ENCODE measurements at places on chromosomes 6 and 20.

DNA sequence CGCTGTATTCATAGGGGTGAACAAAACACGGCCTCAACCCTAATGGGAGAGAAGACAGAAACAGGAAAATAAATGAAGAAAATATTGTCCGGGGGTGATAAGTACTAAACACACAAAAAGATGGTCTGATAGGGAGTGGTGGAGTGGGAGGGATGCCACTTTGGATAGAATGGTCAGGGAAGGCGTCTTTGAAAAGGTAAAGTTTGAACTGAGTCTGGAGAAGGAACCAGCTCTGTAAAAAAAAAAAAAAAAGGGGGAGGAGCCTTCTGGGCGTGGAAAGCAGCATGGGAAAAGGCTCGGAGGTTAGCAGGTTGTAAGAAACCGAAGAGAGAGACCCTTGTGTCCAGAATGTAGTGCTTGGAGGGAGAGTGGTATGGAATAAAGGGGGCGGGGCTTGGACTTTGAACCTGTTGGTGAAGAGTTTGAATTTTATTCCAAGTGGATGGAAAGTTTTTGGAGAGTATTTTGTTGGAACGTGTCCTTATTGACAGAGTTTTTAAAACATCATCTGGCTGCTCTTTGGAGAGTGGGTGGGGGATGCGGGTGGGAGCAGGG lies 1.8 kb downstream of the CHMP4B start:
- DNase-seq: peak; percentile 42

GRCh38 chr6:33826537-33826936 lies 22.7 kb upstream of the MLN start:
- DNase-seq: no peak

DNA sequence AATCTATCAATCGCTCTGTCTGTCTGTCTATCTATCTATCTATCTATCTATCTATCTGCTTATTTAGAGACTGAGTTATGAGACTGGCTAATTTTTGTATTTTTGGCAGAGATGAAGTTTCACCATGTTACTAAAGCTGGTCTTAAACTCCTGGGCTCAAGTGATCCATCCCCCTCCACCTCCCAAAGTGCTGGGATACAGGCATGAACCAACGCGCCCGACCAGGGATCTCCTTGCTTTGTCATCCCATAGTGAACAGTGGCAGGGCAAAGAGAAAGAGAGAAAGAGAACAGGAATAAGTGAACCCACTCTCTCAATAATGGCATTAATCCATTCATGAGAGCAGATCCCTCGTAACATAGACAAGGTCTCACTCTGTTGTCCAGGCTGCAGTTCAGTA lies 66.4 kb upstream of the DSP start:
- DNase-seq: no peak

DNA sequence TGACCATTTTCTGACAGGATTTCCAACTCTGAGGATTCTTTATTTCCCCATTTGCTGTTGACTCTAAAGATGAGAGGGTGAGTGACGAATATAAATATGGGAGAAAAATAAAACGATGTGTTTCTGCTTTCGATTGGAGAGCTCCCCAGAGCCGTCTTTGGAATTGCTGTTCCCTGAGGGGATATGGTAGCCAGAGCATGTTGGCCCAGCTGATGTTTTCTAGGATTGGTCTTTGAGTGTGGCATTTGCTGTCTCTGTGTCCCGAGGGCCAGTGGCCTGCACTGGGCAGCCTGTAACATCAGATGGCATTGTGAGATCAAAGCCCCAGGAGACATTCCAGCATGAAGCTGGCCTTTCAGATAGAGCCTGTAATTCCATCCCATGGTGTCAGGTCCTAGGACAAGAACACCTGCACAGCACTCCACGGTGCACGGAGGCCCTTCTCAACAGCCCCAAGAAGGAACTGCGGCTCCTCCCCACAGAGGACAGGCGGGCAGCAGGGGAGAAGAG lies 26.7 kb downstream of the PKIG start:
- no peak for DNase-seq

- peak; percentile 94 for DNase-seq
Measured at GRCh38 chr6:121504227-121504626, 68.8 kb downstream of the GJA1 start.

- DNase-seq: no peak
Measured at GRCh38 chr6:39897698-39898097, 36.6 kb downstream of the MOCS1 start.

- no peak for DNase-seq
Measured at GRCh38 chr20:48845721-48846306, 18.0 kb upstream of the PREX1 start.

GRCh38 chr20:41456351-41456750 lies 89.7 kb upstream of the EMILIN3 start:
- no peak for DNase-seq

DNA sequence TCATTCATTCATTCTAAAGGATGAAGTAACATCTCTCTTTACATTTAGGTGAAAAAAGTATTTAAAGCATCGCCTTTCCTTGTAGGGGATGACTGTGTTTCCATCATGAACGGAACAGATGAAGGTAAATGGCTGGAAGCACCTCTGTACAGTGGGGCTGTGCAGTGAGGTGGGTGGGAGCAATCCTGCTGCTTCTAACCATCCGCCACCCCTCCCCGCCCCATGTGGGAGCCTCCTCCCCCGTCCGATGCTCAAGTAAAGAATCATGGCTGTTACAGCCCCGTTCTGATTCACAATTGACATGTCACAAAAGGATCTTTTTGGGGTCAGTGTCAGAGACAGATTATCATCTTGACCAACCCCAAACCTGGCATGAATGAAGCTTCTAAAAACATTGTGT lies 19.3 kb downstream of the ENTPD6 start:
- no peak for DNase-seq

DNA sequence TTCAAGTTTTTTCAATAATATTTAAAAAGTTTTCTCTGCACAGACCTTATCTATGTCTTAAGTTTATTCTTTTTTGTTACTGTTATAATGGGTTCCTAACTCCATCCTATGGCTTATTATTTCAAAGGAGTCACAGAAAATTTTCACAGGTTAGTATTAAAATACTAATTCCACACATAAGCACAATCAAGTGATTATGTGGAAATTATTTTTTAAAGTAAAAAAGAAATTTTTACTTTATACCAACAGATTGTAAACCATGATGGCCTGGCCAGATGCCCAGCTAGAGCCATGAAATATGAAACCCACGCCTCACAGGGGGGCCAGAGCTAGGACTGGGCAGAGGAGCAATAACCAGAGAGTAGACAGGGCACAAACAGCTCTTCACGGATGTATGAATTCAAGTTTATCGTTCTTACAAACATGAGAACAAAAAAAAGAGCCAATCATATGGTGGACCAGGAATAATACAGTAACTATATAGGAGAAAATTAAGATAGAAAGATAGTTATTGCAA lies 34.0 kb downstream of the NUDT3 start:
- DNase-seq: no peak

- no peak for DNase-seq
Measured at GRCh38 chr6:82525775-82526495, 162.3 kb downstream of the TPBG start.

DNA sequence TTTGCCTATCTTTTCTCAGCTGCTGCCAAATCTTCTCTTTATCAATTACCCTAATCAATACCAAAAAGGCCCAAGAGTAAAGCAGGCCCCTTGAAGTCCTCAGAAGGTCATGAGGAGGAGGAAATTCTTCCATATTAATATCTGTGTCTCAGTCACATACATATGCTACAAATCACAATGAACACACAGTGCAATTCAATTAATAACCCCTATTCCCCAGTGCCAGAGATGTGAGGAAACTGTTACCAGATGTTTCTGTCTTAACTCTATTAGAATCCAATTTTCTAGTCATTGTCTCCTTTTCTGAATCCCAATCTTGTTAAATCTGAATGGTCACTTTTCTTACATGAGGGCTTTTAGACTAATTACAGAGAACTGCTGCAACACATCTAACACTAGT lies 45.9 kb upstream of the SLC2A12 start:
- no peak for DNase-seq

DNA sequence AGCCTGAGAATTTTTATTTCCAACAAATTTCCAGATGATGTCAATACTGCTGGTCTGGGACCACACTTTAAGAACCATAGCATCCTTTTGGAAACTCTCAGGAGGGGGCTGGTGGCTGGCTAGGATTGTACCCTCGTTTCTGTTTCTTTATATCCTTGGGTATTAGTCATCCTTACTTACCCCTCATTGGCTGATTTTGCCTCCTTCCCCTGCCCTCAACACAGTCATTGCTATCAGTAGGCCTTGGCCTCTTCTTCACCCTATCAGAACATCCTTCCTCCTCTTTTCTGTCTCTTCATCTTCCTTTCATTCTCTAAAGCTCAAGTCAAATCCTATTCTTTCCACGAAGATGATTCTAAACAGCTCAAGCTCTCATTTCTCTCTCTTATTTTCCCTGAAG lies 148.5 kb downstream of the ELOVL4 start:
- DNase-seq: no peak

DNA sequence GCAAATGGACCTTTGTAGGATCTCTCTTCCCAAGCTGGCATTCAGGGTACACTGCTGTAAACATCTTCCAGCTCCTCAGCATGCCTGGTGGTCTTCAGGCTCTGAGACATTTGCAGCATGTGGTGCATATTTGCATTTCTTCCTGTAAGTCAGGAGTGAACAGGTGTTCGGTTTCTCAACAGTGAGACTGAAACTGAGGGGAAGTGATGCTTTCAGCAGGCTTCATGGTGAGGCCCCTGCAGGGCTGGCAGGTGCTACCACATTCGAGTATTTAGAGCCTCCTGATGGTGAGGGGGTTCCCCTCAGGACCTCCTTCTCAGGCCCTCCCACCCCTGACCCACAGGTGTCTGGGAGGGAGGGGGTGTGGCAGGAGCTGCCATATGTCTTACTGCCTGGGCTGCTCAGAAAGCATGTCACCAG lies 15.1 kb downstream of the MYBL2 start:
- no peak for DNase-seq

DNA sequence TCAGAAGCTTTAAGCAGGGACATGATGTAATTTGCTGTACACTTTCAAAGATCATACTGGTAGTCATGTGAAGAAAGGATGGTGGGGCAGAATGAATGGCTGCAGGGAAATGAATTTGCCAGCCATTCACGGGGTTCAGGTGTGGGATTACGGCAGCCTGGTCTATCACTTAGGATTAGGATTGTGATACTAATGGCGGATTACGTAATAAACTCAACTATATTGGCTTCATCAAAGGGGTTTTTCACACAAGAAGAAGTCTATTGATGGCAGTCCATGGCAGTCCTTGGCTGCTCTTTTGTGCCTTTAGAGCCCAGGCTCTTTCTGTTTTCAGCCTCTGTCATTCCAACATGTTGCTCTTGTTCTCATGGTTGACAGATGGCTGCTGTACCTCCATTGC lies 12.6 kb upstream of the EEF1E1 start:
- DNase-seq: no peak

GRCh38 chr6:61977947-61978346 lies 308.1 kb downstream of the KHDRBS2 start:
- no peak for DNase-seq

DNA sequence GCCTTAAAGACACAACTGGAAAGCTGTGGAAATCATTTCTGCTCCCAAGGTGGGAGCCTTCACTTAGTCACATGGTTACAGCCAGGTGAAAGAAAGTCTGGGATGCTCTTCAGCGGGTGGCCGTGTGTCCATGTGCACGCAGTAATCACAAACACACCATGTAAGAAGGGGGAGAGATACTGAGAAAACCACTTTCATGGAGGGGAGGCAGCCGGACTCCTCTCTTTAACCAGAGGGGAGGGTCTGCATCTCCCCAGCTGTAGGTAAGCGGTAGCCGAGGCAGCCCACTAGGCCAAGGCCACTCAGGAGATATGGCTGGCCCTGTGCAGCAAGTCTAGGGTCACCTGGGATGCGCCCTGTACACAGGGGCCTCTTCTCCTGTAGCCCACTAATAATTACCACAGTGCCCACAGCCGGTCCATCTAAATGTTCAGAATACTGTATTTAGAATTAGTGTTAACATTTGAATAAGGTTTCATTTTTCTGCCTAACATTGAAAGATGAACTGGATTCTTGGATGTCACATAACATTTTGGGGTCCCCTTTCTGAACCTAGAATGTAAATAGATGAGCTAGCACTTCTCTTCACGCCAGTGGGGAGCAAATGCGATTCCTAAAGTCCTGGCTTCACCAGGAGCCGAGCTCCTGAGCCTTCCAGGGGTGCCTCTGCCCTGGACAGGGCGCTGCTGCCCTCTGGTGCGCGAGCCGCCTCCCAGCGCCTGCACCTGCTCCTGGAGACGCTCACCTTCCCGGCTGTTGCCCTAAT lies 15.9 kb downstream of the GPR31 start:
- peak; percentile 29 for DNase-seq

- no peak for DNase-seq
Measured at GRCh38 chr20:6007529-6008103, 46.2 kb downstream of the LRRN4 start.

GRCh38 chr6:158706369-158706982 lies 56.6 kb downstream of the SYTL3 start:
- peak; percentile 73 for DNase-seq

DNA sequence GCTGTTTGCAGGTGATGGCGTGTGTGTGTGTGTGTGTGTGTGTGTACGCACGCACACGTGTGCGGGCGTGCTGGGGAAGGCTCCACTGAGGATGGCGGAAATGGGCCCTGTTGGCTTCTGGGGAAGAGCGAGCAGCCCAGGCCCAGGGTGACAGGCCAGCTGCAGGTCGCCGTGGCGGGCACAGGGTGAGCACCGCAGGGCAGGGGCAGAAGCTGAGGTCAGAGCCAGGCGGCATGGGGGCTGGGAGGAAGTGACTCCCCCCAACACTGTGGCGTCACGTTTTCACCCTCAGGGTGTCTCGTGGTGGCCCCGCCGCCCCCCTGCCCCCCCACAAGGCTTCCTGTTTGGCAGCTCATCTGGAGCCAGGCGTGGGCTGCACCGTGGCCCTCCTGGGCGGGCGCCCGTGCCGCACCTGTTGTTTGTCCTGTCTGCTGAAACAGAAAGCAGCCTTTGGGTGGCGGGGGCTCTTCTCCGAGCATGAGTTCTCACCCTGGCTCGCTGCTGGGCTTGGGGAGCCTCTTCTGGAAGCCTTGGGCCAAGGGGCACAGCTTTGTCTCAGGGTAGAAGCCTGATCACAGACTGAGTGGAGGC lies 7.1 kb downstream of the RBM38 start:
- no peak for DNase-seq

- no peak for DNase-seq
Measured at GRCh38 chr6:154590756-154591155, 80.3 kb upstream of the CNKSR3 start.

DNA sequence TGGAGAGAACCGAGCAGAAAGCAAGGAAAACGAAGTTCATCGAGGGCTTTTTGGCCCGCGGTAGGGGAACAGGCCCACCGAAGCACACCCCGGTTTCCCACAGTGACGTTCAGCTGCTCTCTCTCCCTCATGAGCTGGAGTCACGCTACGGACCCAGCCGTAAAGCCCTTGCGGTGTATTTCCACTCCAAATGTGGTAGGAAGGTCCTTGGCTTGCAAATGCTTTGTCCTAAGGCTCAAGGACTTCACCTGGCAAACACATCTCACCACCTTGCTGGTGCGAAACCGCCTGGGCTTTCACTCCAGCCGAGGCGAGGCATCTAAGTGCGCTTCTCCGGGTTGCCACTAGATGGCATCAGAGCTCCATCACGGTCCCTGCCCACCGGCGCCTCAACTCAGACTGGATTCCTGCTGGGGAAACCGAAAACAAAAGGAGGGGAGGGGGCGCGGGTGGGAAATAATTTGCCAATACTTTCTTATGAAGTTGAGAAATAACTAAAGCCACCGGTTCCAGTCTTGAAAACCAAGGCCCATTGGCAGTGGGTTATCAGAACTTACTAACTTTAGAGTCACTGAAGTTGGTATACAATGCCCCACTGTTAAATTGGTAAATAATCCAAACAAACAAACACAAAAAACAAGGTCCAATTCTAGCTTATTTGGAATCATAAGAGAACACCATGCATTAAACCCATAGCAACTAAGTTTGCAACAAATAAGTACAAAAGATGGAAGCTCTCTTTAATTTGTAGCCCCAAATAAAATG lies 13.4 kb upstream of the FOXC1 start:
- DNase-seq: no peak

Data from A549 (cell line).